ENCODE measurements at places on chromosomes 6 and 20. TPM values are rescaled to one million over a fixed set of nuclear protein-coding genes. Genes with fewer than 3 reads are reported as not detected.
A peak's percentile ranks its signal among the peaks of the same experiment; 100 is the strongest.

DNA sequence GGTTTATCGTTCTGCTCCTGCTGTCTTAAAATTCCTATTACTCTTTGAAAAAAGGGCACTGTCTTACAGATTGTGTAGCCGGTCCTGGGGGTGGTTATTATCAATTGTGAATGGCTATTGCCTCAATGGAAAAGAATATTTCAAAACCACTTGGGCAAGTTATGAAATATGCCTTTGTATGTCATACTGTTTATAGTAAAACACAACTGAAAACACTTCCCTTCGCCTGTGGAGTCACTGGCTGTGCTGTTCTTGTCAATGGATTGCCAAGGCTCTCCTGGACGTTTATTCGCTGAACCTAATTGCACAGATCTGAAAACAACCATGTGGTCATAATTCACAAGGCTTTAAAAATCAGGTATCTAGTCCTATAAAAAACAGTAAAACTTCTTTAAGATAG lies 47.8 kb upstream of the TAGAP start:
- peak; percentile 4 for DNase-seq
- H3K4me3 ChIP-seq: no peak overlapping the region
- no peaks in the 10 kb centered on the region for H3K4me1 ChIP-seq

DNA sequence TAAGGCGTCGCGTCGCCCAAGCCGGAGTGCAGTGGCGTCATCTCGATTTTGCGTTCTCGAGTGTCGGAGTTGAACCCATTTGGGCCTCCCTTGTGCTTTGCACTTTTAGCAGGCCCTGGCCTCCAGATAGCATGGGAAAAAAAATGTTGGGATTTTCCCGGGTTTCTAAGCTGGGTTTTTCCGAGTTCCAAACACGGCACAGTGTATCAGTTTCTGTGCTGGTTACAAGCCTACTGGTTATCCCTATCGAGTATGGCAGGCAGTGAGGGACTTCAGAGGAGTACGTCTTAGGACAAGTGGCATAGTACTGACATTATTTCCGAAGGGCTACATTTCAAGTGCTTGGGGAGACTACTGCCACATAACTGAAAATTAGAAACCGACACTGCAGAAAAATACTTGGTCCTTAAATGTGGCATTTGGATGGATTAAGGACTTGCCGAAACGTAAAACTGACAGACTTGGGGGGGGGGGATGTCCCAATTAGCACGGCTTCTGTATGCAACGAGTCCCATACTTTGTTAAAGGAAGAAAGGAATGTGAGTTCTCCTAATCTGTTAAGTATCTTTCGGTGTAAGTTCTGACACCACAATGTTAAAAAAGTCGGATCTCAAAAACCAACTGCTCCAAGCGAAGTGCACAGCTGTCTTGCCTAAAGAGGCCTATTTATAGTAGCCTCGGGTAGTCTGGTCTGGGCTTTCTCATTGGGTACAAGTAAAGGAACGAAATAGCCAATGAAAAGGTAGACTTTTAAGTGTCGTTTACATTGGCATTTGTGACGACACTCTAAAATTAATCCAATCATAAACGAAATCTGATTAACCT lies 70.2 kb downstream of the HFE start:
- H3K4me1 ChIP-seq: peaks cover 2% of the 10 kb centered on the region
- H3K4me3 ChIP-seq: peak overlapping the region; percentile 91
- DNase-seq: peak; percentile 73
- H3K27me3 ChIP-seq: no peaks in the 10 kb centered on the region
- H3K36me3 ChIP-seq: no peaks in the 10 kb centered on the region

GRCh38 chr6:144352331-144352730 lies 67.2 kb downstream of the UTRN start:
- no peaks in the 10 kb centered on the region for H3K36me3 ChIP-seq
- no peak for DNase-seq
- H3K4me3 ChIP-seq: no peak overlapping the region
- H3K27me3 ChIP-seq: no peaks in the 10 kb centered on the region
- H3K27ac ChIP-seq: no peak overlapping the region

- H3K4me3 ChIP-seq: no peak overlapping the region
- no peaks in the 10 kb centered on the region for H3K36me3 ChIP-seq
- H3K27ac ChIP-seq: no peak overlapping the region
- H3K27me3 ChIP-seq: no peaks in the 10 kb centered on the region
- peaks cover 6% of the 10 kb centered on the region for H3K4me1 ChIP-seq
- DNase-seq: no peak
Observed at GRCh38 chr20:32024683-32025295, 14.6 kb downstream of the CCM2L start.

GRCh38 chr6:169035385-169036240 lies 218.0 kb downstream of the THBS2 start:
- no peaks in the 10 kb centered on the region for H3K36me3 ChIP-seq
- no peak overlapping the region for H3K27ac ChIP-seq
- H3K4me1 ChIP-seq: no peaks in the 10 kb centered on the region
- H3K27me3 ChIP-seq: no peaks in the 10 kb centered on the region

DNA sequence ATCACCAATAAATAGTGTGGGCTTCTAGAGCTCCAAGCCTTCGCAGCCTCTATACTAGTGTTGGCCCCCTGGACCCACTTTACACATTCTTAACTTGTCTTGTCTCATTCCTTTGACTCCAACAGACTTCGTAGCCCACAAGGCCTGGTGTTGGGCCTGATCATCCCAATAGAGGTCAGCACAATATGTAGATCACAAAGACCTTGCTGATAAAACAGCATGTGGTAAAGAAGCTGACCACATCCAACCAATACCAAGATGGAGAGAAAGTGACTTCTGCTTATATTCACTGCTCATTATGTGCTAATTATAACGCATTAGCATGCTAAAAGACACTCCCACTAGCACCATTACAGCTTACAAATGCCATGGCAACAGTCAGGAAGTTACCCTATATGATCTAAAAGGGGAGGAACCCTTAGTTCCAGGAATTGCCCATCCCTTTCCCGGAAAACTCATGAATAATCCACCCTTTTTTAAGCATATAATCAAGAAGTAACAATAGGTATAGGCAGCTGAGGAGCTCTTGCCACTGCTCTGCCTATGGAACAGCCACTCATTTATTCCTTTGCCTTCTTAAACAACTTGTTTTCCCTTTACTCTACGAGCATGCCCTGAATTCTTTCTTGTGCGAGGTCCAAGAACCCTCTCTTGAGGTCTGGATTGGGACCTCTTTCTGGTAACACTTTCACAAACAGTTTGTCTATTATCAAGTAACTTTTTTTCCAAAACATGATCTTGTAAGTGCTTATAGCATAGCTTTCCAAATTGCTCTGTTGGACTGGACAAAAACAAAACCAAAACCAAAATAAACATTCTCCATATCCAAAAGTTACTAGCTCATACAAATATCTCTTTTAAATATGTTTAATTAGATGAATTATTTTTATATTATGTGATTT lies 54.6 kb upstream of the ECHDC1 start:
- no peaks in the 10 kb centered on the region for H3K4me1 ChIP-seq
- DNase-seq: no peak
- H3K27ac ChIP-seq: no peak overlapping the region
- H3K27me3 ChIP-seq: no peaks in the 10 kb centered on the region
- H3K36me3 ChIP-seq: no peaks in the 10 kb centered on the region

- H3K4me3 ChIP-seq: no peak overlapping the region
- no peaks in the 10 kb centered on the region for H3K27me3 ChIP-seq
- no peak for DNase-seq
- peaks cover 11% of the 10 kb centered on the region for H3K4me1 ChIP-seq
Observed at GRCh38 chr6:166675736-166676135, 48.7 kb upstream of the RPS6KA2 start.

DNA sequence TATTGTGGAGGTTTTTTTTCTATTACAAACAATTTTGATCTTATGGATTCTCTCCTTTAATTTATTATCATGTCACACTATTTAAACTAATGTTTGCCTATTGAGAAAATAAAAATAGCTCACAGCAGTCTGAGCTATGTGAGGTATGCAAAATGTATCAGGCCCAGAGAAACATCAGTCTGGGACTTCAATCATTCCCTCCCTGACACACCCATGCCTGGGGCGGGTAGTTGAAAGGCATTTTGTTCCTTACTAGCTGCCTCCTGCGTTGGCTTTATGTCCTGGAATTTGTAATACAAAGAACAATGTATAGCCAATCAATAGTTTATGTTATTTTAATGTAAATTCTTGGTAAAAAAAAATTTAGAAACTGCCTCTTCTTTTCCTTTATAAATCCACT lies 403.3 kb downstream of the EPM2A start:
- no peak for DNase-seq
- no peaks in the 10 kb centered on the region for H3K4me1 ChIP-seq
- H3K4me3 ChIP-seq: no peak overlapping the region
- no peak overlapping the region for H3K27ac ChIP-seq
- H3K36me3 ChIP-seq: no peaks in the 10 kb centered on the region

DNA sequence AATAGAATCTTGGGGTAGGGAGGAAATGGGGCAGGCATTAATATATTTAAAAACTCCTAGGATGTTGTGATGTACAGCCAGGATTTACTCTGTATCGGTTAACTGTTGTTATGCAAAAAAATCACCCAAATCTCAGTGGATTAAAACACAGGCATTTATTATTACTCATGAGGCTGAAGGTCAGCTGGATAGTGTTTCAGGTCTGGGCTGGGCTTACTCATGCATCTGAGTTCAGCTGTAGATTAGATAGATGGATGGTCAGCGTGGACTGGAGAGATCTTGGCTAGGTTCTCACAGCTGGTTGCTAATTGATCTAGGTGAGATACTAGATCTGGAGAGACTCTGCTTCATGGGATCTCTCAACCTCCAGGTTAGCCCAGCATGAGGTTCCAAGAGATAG lies 131.4 kb downstream of the BTBD3 start:
- no peak overlapping the region for H3K4me3 ChIP-seq
- H3K27me3 ChIP-seq: no peaks in the 10 kb centered on the region

GRCh38 chr6:90328004-90328403 lies 31.4 kb upstream of the BACH2 start:
- H3K4me1 ChIP-seq: no peaks in the 10 kb centered on the region
- DNase-seq: no peak
- H3K27me3 ChIP-seq: no peaks in the 10 kb centered on the region
- no peak overlapping the region for H3K4me3 ChIP-seq

DNA sequence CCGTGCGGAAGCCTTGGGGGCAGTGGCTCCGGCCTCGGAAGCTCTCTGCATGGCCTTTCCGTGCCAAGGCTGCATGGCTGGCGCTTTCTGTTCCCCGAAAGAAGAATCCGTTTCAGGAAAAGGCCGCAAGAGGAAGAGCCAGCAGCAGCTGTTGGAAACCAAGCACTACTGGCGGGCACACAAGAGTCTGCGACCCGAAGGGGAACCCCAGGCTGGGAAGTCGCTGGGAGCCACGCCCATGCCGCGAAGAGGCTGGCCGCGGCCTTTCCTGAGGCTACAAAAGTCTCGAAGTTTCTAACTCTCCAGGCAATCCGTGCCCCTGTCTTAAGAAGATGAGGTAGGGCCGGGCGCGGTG lies at the start of gene CGAS:
Gene CGAS (minus strand): TSS at position 191 of the 355 bp plus-strand sequence. CDS start 116 bp downstream, at position 75.
- H3K4me3 ChIP-seq: peak within 1 kb of the TSS; percentile 51
- no peak within 1 kb of the TSS for H3K27ac ChIP-seq
- no peaks in the 10 kb centered on the region for H3K36me3 ChIP-seq
- peaks cover 2% of the 10 kb centered on the region for H3K4me1 ChIP-seq

- DNase-seq: no peak
- H3K27me3 ChIP-seq: no peaks in the 10 kb centered on the region
- H3K36me3 ChIP-seq: no peaks in the 10 kb centered on the region
- H3K27ac ChIP-seq: no peak overlapping the region
- no peak overlapping the region for H3K4me3 ChIP-seq
- H3K4me1 ChIP-seq: peaks cover 15% of the 10 kb centered on the region
Observed at GRCh38 chr6:2931055-2931454, 27.9 kb upstream of the SERPINB9 start.

DNA sequence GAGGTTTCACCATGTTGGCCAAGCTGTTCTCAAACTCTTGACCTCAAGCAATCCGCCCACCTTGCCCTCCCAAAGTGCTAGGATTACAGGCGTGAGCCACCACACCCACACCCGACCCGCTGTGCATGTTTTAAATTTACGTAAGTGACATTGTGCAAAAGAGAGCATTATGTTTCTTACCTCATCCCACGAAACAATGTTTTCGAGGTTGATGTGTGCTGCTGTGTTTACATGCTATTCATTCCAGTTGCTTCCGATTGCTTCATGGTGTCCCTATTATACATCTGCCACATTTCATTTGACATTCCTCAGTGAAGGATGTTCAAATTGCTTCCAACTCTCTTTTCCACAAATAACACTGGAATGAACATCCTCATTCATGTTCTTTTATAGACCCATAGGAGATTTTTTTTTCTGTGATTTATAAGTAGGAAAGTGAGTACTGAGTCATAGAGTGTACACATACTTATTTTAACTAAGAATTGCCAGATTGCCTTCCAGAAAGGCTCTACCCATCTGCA lies 403.9 kb upstream of the JARID2 start:
- H3K4me1 ChIP-seq: no peaks in the 10 kb centered on the region
- H3K27ac ChIP-seq: no peak overlapping the region
- no peaks in the 10 kb centered on the region for H3K36me3 ChIP-seq
- DNase-seq: no peak

GRCh38 chr20:5557123-5557522 lies 193.1 kb upstream of the SHLD1 start:
- no peaks in the 10 kb centered on the region for H3K4me1 ChIP-seq
- H3K27me3 ChIP-seq: no peaks in the 10 kb centered on the region
- peak; percentile 10 for DNase-seq
- peaks cover 2% of the 10 kb centered on the region for H3K36me3 ChIP-seq
- no peak overlapping the region for H3K4me3 ChIP-seq
- H3K27ac ChIP-seq: no peak overlapping the region

DNA sequence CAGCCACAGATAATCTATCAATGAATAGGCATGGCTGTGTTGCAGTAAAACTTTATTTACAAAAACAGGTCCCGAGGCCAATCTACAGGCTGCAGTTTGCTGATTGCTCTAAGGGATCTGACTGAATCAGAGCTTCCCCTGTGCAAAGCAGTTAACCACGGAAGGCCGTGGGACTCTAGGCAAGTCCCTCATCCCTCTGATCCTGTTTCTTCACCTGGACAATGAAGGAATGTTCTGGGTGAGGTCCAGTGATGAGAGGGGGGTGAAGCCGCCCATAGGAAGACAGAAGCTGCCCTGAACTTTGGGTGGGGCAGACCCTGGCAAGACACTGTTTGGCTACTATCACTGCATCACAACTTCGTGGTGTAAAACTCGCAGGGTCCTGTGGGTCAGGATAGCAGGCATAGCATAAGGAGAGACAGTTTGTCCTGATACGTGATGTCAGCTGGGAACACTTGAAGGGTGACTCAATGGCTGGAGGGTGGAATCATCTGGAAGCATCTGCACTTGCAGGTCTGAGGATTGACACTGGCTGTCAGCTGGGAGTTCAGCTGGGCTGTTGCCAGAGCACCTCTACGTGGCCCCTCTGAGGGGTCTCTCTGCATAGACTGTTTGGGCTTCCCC lies 33.3 kb upstream of the TGM2 start:
- H3K4me1 ChIP-seq: no peaks in the 10 kb centered on the region
- no peak overlapping the region for H3K27ac ChIP-seq
- H3K27me3 ChIP-seq: no peaks in the 10 kb centered on the region
- no peak overlapping the region for H3K4me3 ChIP-seq
- no peaks in the 10 kb centered on the region for H3K36me3 ChIP-seq
- DNase-seq: no peak

The PROCR gene
- total RNA-seq: 21.3 TPM

The GNMT gene
- total RNA-seq: 1.8 TPM

The DOK5 gene
- total RNA-seq: 13.0 TPM

The TSPO2 gene
- total RNA-seq: not detected

The FAXC gene
- 25.6 TPM for total RNA-seq

The SLC26A8 gene
- total RNA-seq: 0.56 TPM

The NCR2 gene
- not detected for total RNA-seq

The FOXP4 gene
- 13.3 TPM for total RNA-seq
